DMS 273 treated with DMSO at 0.1 percent for 48 hours (cell line): ENCODE measurements at places on chromosomes 11 and 22.
A peak's percentile ranks its signal among the peaks of the same experiment; 100 is the strongest.

DNA sequence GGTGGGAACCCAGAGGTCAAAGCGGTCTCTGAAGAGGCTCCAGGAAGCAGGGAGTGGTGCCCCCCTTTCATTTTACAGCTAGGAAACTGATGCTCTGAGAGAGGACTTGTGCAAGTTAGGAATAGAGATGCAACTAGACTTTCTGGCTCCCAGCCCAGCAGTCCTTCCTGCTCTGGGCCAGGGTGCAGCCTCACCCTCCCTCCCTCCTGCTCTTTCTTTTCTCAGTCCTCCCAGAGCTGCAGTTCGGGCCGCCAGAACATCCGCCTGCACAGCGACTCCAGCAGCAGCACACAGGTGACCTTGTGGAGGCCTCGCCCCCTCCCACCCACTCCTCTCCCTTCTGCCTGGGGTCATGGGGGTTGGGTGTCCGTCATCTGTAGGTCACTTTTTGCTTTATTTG lies 51.5 kb downstream of the LHFPL7 start:
- DNase-seq, result peak; percentile 22

DNA sequence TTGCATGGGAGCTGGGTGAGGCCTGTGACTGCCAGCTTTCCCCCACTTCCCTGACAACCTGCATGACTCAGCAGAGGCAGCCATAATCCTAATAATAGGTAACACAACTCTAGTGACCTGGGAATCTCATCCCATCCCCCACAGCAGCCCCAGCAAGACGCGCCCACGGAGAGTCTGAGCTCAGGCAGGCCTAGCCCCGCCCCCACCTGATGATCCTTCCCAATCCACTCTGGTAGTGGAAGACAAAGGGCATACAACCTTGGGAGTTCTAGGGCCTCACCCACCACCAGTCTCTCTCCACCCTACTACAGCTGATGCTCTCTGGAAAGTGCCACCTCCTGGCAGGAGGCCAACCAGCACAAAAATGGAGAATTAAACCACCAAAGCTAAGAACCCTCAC lies 60.3 kb downstream of the CWF19L2 start:
- DNase-seq, result no peak

DNA sequence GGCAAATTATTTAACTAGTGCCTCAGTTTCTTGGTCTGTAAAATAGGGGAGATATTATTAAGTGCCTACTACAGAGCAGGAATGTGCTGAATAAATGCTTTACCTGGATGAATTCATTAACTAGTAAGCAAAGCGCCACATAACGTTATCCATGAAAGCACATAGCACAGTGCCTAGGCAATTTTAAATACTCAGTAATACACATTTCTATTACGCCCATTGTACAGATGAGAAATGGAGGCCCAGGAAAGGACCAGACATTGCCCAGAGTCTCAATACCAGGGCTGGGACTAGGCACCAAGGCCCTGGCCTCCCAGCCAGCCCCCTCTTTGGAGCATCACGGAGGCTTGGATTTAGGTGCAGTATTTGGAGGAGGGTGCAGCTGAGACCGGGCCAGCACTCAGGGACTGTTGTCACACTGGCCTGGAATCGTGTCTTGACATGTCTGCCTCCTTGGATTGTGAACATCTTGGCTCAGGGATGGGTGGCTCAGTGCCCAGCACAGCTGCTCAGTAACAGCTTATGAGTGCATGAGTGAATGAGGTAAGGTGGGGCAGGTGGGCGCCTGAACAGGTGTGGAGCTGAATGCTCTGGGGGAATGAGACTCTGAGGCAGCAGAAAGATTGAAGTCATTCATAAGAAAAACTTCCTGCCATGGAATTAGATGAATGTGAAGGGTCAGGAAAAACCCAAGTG lies 42.1 kb upstream of the TPBGL start:
- DNase-seq, result no peak

GRCh38 chr11:129709801-129710398 lies 105.7 kb upstream of the TMEM45B start:
- DNase-seq, result no peak

GRCh38 chr11:60184824-60185511 lies 2.1 kb upstream of the MS4A6A start:
- no peak for DNase-seq

GRCh38 chr11:36131721-36132397 lies 157.4 kb downstream of the COMMD9 start:
- DNase-seq, result no peak

DNA sequence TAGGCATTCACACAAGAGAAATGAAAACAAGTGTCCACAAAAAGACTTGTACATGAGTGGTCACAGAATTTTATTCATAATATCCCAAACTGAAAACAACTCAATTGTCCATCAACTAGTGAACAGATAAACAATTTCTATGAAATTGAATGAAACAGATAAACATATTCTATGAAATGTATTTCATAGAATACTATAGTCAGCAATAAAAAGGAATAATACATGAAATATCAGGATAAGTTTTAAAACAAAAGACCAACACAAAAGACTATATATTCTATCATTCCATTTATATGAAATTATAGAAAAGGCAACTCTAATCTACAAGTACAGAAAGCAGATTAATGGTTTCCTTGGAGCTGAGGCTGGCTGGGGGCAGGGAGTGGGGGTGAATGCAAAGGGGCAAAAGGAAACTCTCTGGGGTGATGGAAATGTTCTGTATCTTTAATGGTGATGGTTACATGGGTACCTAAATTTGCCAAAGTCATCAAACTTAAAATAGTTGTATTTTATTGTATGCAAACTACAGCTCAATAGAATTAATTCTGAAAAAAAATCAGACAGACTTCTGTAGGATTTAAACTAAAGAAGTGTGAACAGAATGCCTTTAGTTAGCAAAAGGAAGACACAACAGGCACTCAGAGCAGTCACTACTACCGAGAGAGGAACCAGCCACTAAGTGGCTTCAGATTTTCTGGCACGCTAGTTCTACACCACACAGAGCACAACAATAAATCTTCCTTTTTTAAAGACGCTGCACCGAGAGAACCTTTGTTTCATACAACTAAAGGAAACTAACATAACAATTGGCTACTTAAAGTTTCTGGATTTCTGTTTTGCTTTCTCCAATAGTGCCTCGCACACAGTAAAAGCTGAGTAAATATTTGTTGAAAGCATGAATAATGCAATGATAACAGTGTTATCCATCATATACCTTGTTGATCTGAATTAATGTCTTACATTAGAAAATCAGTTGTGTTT lies 15.4 kb downstream of the CCDC34 start:
- DNase-seq, result no peak

GRCh38 chr11:21475276-21475675 lies 717.6 kb upstream of the ANO5 start:
- DNase-seq, result no peak

DNA sequence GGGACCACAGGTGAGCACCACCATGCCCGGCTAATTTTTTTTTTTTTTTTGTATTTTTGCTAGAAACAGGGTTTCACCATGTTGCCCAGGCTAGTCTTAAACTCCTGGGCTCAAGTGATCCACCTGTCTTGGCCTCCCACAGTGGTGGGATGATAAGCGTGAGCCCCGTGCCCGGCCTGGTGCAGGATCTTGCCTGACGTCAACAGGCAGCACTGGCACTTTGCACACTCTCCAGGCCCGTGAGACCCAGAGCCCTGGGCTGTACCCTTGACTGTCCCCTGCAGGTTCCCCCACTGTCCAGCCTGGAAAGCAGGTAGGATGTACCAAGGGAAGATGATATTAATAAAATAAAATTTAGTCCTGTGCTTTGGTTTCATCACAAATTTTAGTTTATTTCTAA lies 29.1 kb upstream of the PANX2 start:
- no peak for DNase-seq

- peak; percentile 24 for DNase-seq
Measured at GRCh38 chr11:111833524-111833923, 37.9 kb downstream of the ALG9 start.

DNA sequence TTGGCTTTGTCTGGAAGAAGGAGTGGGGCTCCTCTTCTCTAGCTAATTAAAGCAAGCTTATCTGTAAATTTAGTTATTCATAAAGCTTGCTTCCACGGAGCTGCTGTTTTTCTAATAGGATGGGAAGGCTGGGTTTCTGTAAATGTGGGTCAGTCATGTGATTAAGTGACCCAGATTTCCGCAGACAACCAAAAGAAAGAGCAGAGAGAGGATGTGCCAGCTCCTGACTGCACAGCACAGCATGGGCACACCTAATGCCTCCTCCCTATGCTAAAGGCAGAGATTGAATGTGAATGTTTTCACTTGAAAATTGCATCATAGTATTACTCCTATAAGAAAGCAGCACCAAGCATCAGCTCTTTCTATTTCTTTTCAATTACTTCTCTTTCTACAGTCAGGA lies 160.2 kb downstream of the FAT3 start:
- DNase-seq, result no peak
